Stimulated activated CD4-positive, alpha-beta T cell treated with anti-CD3 and anti-CD28 coated beads, Interleukin-1b, Interleukin-23, amount 100 ng/mL, for 1 hour (primary cell): ENCODE measurements at places on chromosomes 16 and 17.

DNA sequence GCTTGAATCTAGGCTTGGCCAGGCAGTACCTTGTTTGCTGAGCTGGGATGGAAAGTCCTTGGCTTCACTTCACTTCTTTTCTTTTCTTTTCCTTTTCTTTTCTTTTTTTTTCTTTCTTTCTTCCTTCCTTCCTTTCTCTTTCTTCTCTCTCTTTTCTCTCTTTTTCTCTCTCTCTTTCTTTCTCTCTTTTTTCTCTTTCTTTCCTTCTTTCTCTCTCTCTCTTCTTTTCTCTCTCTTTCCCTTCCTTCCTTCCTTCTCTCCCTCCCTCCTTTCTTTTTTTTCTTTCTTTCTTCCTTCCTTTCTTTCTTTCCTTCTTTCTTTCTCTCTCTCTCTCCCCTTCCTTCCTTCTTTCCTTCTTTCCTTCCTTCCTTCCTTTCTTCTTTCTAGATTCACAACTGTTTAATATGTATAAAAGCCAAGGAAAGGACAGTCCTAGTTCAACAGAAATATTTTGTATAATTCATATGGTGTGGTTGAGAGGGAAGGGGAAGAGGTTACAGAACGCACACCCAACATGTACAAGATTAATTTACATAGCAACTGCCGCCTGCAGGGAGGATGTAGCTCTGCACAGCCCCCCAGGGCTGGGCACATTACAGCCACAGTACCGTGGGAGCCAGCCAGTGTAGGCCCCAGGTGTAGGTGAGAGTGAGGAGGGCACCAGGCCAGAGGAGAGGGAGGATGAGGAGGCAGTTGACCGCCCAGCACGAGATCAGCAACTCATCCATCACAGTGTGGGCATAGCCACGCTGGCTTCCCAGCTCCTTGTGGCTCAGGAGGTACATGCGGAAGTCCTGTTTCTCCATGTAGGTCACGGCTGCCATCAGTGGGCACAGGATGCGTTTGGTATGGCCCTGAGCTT is 9.7 kb upstream of the ITGB3 start:
- DNase-seq = no peak

GRCh38 chr16:1540556-1540855 is 7.0 kb downstream of the TMEM204 start:
- no peak for DNase-seq

DNA sequence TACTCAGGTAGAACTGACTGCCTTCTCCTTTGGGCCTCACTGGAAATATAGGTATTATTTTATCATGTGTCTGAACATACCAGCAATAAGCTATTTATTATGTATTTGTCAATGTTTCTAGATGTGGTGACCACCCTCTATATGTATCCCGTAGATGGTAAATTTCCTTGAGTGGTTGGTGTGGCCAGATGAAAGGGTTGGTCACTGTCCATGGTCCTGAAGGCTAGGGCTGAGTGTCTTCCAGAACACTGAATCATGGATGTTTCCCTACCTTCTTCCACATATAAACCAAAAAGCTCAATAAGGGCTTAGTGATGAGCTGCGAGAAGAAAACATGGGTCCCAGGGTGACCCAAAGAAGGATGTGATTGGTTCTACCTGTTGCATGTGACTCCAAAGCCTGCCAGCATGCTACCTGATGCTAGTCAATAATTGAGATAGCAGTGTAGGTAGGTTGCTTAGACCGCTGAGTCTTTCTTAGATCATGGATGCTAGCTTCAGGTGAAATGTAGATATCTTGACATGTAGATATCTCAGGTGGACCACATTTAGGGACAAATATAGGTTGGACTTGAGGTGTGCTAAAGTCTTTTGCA is 150.3 kb downstream of the ASIC2 start:
- no peak for DNase-seq

GRCh38 chr17:42025191-42025579 is 5.3 kb downstream of the NKIRAS2 start:
- DNase-seq = no peak

DNA sequence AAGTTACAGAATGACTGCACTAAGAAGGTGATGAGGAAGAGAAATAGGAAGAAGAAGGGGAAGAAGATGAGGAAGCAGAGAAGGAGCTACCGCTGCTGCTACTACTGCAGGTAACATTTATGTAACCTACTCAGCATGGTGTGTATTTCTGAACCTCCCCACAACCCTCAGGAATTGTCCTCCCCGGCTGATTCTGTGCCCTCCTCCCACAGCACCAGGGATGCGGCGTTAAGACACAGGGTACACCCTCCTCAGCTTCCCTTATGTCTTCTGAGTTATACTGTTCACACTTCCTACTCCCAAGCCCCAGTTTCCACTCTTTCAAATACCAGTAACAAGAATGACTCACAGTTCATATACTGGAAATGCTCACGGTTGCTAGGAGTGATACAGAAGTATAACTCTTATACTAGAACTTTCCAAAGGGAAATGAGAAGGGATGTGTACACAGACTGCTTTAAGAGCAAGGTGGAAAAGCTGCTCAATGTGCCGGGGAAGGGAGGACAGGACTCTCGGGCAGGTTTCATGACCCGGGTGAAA is 224.5 kb upstream of the PSMD7 start:
- DNase-seq = no peak

- DNase-seq = no peak
Observed at GRCh38 chr16:88738151-88739084, 32.1 kb downstream of the CTU2 start.

DNA sequence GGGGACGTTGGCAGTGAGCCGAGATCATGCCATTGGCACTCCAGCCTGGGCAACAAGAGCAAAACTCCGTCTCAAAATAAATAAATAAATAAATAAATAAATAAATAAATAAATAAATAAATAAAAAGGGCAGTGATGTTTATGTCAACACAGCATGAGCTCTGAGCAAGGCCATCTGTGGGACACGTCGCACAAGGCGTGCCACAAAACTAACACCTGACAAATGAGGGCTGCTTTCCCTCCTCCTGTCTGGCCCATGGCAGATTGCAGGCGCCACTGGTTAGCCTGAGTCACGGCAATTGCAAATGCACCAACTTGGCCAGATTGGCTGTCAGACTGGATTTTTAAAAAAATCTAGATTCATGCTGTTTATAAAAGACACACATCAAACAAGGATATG is 25.9 kb upstream of the SPNS3 start:
- DNase-seq = no peak

DNA sequence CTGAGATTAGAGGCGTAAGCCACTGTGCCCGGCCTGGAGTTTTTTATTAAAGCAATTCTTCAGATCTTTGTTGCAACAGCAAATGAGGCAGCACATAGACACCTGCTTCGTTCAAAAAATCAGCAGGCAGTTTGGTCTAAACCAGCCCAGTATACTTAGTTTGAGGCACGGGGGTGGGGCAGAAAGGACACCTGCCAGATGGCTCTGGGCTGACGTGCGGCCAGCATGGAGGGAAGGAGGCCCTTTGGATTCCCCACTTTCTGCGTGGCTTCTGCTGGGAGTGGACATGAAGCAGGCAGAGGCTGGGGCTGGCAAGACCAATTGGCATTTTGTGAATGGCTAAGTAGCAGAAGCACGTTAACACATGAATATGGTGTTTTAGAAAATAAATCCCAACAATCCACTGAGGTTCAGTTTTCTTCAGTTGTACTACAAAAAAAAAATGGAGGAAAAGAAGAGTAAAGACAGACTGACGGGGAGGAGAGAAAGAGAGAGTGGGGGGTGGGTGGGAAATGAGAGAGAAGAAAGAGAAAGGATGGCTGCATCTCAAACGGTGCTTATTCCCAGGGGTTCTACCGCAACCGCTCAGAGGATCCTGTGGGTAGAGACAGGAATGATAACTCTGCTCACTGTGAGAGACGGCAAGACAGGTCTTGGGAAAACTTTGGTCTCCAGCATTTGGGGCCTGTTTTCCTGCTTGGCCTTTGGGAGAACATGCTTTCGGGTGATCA is 16.3 kb downstream of the C16orf46 start:
- DNase-seq = no peak

DNA sequence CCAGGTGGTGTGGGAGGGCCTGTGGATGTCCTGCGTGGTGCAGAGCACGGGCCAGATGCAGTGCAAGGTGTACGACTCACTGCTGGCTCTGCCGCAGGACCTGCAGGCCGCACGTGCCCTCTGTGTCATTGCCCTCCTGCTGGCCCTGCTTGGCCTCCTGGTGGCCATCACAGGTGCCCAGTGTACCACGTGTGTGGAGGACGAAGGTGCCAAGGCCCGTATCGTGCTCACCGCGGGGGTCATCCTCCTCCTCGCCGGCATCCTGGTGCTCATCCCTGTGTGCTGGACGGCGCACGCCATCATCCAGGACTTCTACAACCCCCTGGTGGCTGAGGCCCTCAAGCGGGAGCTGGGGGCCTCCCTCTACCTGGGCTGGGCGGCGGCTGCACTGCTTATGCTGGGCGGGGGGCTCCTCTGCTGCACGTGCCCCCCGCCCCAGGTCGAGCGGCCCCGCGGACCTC is 798 bp downstream of the CLDN9 start:
- DNase-seq = no peak

DNA sequence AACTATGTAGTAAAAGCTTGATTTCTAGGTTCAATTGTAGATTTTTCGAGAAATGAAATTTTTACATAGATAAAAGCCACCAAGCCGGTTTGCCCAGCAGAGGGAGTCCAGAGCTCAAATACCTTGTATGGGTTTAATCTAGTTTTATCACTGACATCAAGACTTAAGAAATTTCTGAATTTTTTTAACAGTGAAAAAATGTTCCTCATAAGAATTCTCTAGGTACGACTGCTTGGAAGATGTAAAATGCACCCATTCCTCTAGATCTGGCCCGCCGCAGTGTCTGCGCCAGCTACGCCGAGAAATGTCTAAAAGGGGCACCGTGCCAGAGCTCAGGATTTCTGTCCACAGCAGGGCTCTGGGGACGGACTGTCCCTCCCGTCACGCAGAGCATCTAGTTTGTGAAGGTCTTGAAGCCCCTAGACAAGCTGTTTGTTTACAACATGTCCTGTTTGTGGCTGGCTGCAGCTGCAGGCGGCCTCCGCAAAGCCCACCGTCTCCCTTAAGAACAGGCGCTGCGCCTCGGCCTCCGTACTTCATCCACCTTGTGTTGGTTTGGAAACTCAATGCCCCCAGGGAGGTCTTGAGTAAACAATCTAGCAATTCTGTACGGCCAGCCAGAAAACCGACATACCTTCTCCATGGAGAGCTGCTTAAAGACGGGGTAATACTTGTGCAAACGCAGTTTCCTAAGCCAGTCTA is 24.8 kb downstream of the MAP1LC3B start:
- no peak for DNase-seq

DNA sequence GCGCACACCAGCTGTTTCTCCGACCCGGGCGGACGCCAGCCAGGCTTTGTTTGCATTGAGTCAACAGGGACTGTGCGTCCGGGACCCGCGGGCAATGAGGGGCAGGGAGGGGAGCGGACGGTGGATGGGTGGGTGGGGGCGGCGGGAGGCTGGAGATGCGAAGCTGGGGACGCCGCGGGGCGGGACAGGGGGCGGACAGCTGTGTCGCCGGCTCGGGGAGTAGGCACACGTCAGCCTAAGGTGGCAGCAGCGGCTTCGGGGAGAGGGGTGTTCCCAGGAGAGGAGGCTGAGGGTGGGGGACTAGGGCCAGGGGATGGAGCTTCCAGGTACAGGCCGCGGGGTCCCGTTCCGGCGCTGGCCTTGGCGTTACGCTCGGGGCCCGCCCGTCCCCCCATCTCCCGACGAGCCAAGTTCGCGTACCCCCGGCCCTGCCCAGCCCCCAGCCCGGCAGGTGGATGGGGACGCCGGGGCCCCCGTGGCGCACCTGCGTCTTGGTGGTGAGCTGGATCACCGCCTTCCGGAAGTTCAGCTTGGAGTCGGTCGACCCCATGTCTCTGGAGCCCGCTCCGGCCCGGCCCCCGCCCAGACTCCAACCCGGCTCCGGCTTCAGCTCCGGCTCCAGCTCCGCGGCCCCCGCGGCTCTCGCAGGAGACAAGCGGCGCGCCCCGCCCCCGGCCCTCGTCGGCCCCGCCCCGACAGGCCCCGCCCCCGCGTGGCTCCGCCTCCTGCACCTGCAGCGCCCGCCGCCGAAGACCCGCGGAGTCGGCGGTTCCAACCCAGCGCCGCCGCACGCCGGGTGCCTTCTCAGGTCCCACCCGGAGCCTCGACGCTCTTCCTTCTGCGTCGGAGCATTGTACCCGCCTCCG is at the start of gene HID1:
Gene HID1 (minus strand): TSS at position 653 of the 866 bp plus-strand sequence. CDS start 103 bp downstream, at position 550.
- peak; percentile 78 for DNase-seq

GRCh38 chr16:79175286-79176057 is 425.1 kb downstream of the MAF start:
- no peak for DNase-seq

GRCh38 chr16:12417030-12417814 is 386.5 kb downstream of the CPPED1 start:
- no peak for DNase-seq

GRCh38 chr17:30333503-30334360 is at the start of gene TMIGD1:
Gene TMIGD1 (minus strand): TSS chr17:30334057. CDS start chr17:30332133, 1,924 bp downstream.
- DNase-seq = no peak

DNA sequence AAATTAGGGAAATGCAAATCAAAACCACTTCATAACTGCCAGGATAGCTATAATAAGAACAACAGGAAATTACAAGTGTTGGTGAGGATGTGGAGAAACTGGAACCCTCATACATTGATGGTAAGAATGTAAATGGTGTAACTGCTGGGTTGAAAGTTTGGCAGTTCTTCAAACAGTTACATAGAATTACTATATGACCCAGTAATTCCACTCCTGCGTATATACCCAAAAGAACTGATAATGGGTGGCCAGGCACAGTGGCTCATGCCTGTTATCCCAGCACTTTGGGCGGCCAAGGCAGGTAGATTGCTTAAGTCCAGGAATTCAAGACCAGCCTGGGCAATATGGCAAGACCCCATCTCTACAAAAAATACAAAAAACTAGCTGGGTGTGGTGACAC is 4.5 kb upstream of the CMTM4 start:
- no peak for DNase-seq

DNA sequence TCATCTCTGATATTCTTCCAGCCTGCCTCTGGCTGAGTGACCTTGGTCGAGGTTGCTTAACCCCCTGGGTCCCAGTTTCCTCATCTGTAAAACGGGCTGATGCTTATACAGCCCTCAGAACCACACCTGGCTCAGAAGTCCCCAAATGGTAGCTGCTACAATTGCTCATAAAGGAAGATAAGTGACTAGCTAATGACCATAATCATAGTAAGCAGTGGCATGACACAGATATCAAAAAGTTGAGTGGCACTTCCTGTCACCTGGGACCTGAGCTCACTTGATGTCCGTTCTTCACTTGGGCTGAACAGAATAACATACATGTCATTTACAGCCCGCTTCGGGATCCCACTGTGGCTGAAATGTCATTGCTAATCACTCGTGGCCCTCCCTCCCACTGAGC is 1.8 kb downstream of the MGRN1 start:
- no peak for DNase-seq

- no peak for DNase-seq
Observed at GRCh38 chr17:20310481-20310880, 156.9 kb downstream of the LGALS9B start.

DNA sequence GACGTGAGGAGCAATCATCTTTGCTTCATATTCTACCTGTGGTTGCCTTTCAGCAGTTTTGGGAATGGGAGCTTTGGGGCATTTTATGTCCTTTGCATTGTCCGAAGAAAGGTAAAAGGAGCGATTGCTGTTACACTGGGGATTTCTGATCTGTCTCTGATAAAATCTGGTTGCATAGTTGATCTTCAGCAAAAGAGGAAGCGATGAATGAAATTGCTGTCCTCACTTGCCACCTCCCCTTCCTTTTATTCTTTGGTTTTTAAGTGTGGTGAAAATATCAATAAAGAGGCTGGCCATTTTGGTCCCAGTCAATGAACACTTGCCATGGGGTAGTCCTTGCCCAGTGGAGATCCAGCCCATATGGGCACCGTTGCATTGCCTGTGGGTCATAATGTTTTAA is 236.8 kb downstream of the MSI2 start:
- no peak for DNase-seq
